Kidney (tissue), 22 donors: ENCODE measurements at places on chromosomes 2 and 18. TPM values are rescaled to one million over a fixed set of nuclear protein-coding genes. Genes with fewer than 3 reads are reported as not detected.
A peak's percentile ranks its signal among the peaks of the same experiment; 100 is the strongest.

DNA sequence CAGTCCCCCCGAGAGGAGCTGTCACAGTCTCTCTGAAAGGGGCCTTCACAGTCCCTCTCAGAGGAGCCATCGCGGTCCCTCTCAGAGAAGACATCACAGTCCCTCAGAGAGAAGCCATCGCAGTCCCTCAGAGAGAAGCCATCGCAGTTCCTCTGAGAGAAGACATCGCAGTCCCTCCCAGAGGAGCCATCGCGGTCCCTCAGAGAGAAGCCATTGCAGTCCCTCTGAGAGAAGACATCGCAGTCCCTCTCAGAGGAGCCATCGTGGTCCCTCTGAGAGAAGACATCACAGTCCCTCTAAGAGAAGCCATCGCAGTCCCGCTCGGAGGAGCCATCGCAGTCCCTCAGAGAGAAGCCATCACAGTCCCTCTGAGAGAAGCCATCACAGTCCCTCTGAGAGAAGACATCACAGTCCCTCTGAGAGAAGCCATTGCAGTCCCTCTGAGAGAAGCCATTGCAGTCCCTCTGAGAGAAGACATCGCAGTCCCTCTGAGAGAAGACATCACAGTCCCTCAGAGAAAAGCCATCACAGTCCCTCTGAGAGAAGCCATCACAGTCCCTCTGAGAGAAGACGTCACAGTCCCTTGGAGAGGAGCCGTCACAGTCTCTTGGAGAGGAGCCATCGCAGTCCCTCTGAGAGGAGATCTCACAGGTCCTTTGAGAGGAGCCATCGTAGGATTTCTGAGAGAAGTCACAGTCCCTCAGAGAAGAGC lies 1.3 kb upstream of the ZNF512 start:
- H3K27ac ChIP-seq, result no peak overlapping the region
- H3K4me3 ChIP-seq, result no peak overlapping the region
- H3K4me1 ChIP-seq, result peaks cover 5% of the 10 kb centered on the region
- no peak for DNase-seq
- H3K27me3 ChIP-seq, result no peaks in the 10 kb centered on the region
- H3K36me3 ChIP-seq, result no peaks in the 10 kb centered on the region

- H3K4me1 ChIP-seq, result no peaks in the 10 kb centered on the region
- H3K27ac ChIP-seq, result no peak overlapping the region
Observed at GRCh38 chr2:25238920-25239319, 70.5 kb upstream of the POMC start.

DNA sequence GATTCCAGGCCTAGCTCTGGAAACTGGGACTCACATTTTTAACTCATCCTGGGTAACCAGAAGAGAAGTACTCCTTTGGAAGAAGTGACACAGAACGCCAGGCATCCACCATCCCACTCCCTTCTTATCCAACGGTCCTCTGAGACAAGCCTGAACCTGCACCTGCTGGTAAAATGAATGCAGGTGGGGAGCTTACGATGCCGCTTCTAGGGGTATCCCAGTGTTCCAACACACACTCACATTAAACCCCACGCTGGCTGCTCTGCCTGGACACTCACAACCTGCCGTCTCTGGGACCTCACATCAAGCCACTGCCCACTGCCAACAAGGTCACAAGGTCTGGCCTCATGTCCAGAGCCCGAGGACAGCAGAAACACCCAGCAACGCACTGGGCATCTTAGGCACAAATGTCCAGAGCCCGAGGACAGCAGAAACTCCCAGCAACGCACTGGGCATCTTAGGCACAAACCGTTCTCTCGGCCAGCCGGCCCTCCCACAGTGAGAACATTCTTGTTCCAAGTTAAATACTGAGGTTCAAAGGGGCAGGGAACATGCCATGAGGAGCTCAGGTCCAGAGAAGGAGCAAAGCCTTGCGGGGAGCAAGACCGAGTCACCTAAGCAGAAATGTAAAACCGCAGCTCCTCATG lies 9.9 kb downstream of the SLC66A2 start:
- H3K4me1 ChIP-seq, result peaks cover 18% of the 10 kb centered on the region
- no peaks in the 10 kb centered on the region for H3K36me3 ChIP-seq
- DNase-seq, result no peak
- H3K27me3 ChIP-seq, result no peaks in the 10 kb centered on the region

DNA sequence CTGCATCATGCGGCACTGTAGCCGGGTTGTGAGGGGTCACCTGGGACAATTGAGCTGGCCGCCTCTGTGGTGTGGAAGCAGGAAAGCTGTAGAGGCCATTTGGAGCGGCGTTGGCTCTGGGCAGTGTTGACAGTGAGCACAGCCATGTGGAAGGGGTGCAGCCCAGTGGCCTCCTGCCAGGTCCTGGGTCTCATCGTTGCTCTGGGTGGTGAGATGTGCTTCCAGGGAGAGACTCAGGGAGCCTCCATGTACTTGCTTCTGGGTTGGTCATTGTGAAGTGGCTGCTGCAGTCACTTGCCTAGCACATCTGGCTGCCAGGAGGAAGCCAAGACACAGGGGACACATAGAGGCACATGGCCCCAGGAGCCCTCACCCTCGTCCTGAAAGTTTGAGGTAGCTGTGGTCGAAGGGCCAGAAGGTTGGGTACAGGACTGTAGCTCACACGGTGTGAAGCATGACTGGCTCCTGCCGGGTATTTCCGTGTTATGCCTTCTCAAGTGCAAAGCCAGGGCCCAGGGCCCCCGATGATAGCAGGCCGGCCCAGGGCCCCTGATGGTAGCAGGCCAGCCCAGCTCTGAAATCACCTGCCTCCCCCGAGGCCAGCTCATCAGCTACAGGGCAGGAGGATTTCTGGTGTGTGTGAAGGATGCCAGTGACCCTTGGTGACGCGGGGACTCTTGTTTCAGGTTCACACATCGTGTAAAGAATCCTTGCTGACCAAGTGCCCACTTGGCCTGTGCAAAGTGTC lies 82.6 kb downstream of the DGKD start:
- H3K36me3 ChIP-seq, result peaks cover 12% of the 10 kb centered on the region
- no peaks in the 10 kb centered on the region for H3K27me3 ChIP-seq
- DNase-seq, result no peak
- H3K27ac ChIP-seq, result no peak overlapping the region
- H3K4me3 ChIP-seq, result no peak overlapping the region
- no peaks in the 10 kb centered on the region for H3K4me1 ChIP-seq

DNA sequence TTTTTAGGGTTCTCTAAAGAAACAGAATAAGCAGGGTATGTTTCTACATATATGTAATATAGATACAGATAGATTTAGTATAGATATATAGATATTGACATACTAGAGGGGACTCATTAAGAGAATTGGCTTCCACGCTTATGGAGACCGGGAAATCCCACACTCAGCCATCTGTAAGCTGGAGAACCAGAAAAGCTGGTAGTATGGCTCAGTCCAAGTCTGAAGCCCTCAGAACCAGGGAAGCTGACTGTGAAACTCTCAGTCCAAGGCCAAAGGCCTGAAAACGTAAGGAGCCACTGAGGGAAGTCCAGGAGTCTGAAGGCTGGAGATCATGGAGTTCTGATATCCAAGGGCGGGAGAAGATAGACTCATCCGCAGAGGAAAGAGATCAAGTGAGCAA lies 441.3 kb upstream of the CDH20 start:
- no peak for DNase-seq
- no peak overlapping the region for H3K4me3 ChIP-seq
- H3K36me3 ChIP-seq, result no peaks in the 10 kb centered on the region
- H3K4me1 ChIP-seq, result no peaks in the 10 kb centered on the region

DNA sequence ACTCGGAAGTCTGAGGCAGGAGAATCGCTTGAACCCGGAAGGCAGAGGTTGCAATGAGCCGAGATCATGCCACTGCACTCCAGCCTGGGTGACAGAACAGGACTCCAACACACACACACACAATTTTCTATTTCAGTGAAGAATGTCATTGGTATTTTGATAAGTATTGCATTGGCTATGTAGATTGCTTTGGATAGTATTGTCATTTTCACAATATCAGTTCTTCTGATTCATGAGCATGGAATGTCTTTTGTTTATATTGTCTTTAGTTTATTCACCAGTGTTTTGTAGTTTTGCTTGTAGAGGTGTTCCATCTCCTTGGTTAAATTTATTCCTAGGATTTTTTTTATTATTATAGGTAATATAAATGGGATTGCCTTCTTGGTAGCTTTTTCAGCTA lies 693.4 kb upstream of the SYT4 start:
- H3K4me3 ChIP-seq, result no peak overlapping the region
- no peaks in the 10 kb centered on the region for H3K36me3 ChIP-seq
- no peaks in the 10 kb centered on the region for H3K27me3 ChIP-seq
- H3K4me1 ChIP-seq, result no peaks in the 10 kb centered on the region
- H3K27ac ChIP-seq, result no peak overlapping the region

DNA sequence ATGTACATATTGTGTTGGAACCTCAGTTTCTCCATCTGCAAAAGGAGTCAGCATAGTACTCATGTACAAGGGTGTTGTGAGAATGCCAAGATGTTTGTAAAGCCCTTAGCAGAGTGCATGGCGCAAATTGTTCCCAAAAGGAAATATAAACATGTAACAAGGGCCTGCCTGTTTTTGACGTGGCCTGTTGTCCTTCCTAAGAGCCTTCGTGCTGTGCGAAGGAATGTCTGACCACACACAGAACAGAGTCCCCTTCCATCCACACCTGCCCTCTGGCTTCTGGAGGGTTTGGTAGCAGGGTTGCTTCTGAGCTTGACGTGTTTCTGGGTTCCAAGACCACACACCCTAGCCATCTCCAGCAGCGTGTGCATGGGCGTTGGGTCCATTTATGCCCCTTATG lies 34.9 kb downstream of the CABLES1 start:
- no peak overlapping the region for H3K4me3 ChIP-seq
- H3K4me1 ChIP-seq, result peaks cover 5% of the 10 kb centered on the region
- no peaks in the 10 kb centered on the region for H3K27me3 ChIP-seq
- no peaks in the 10 kb centered on the region for H3K36me3 ChIP-seq
- no peak overlapping the region for H3K27ac ChIP-seq

DNA sequence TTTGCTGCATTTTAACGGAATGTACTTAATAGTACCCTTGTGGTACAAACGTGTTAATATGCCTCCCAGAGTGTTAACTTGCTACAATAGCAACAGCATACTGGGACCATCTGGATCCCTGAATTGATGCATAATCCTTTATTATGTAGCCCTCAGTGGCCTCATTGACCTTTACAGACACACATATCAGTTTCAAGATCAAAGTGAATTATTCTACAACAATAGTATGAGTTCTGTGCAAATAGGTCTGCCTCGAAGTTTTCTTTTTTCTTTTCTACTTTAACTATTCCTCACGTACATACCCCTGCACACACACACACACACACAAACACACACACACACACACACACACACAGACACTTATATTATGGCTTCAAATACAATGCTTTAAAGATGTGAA lies 1622.1 kb downstream of the LRP1B start:
- no peaks in the 10 kb centered on the region for H3K36me3 ChIP-seq
- DNase-seq, result no peak
- no peak overlapping the region for H3K27ac ChIP-seq
- no peak overlapping the region for H3K4me3 ChIP-seq
- no peaks in the 10 kb centered on the region for H3K4me1 ChIP-seq

DNA sequence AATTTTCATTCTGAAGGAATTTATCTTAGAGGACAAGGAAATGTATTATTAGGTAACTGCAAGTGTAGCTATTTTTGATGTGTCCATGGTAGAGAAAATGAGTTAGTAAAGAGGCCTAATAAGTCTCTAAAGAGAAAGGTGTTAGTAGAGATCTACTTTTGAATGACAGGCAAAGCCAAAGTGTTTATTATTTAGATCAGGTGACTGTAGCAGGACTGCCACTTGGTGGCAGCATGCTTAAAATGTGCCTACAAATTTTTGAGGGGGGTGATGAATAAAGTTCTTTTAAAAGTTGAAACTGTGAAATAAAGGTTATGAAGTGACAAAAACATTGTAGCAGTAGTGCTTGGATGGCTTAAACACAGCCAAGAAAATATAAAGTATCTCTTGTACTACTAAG lies 421.5 kb upstream of the MEIS1 start:
- DNase-seq, result no peak
- H3K4me3 ChIP-seq, result no peak overlapping the region
- no peaks in the 10 kb centered on the region for H3K36me3 ChIP-seq
- H3K4me1 ChIP-seq, result no peaks in the 10 kb centered on the region
- no peaks in the 10 kb centered on the region for H3K27me3 ChIP-seq
- no peak overlapping the region for H3K27ac ChIP-seq

DNA sequence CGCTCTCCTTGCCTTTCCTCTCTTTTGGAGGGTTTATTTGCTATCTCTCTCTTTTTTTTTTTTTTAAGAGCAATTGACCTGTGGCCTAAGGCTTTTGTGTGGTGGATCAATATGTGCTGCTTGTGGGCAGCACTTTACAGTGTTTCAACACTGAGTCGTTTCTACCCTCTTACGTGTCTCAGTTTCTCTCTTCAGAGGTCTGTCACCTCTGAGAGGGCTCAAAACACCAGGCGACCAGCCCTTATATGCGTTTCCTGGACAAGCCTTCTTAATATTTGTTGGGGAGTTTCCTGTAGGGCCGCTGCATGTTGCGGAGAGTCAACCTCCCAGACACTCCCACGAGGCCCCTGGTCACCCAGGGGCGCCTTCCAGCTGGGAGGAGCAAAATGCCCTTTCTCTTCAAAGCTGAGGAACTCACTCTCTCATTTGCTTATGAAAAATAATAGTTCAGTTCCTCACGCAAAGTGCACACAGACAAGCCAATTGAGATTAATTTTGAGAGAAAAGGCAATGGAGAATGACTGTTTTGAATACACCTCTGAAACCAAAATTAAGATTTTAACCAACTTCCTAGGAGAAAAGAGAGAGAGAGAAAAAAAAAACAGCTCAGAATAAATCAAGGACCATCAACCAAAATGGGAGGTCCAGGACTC lies 96.3 kb upstream of the B3GNT2 start:
- H3K4me3 ChIP-seq, result no peak overlapping the region
- H3K36me3 ChIP-seq, result no peaks in the 10 kb centered on the region
- no peak for DNase-seq
- no peaks in the 10 kb centered on the region for H3K4me1 ChIP-seq
- H3K27ac ChIP-seq, result no peak overlapping the region
- H3K27me3 ChIP-seq, result no peaks in the 10 kb centered on the region

DNA sequence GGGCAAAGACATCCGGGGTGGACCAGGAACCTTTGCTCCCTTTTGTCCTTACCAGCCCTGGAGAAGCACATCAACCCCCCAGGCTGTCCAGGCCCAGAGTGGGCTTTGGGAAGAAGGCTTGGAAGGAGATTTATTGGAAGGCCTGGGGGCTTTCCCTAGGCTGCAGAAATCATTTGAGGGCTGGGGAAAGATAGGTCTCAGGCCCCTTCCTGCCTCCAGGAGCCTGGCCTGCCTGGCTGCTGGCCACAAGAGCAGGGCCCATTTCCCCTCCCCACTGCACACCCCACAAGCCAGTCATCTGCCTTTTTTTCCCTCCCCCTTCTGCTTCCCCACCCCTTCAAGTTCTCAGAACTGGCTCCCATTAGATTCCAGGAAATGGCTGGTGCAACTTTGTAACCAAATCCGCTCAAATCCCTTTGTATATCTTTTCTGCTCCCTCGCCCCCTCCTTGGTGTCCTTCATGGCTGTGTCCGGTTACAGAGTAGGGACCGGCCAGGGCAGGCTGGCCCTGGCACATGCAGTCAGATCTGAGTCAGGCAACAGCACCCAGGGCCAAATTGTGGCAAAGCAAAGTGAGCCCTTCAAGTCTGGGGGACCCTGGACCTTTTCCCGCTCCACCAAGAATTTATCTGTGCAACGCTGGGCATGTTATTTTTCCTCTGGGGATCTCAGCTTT lies 20.8 kb upstream of the TNP1 start:
- no peaks in the 10 kb centered on the region for H3K27me3 ChIP-seq
- peak; percentile 64 for DNase-seq
- no peaks in the 10 kb centered on the region for H3K36me3 ChIP-seq

Gene ACOXL
- 2.0 TPM for total RNA-seq

Gene UGT1A7
- 0.35 TPM for total RNA-seq
